ENCODE measurements at places on chromosomes 4 and X.

DNA sequence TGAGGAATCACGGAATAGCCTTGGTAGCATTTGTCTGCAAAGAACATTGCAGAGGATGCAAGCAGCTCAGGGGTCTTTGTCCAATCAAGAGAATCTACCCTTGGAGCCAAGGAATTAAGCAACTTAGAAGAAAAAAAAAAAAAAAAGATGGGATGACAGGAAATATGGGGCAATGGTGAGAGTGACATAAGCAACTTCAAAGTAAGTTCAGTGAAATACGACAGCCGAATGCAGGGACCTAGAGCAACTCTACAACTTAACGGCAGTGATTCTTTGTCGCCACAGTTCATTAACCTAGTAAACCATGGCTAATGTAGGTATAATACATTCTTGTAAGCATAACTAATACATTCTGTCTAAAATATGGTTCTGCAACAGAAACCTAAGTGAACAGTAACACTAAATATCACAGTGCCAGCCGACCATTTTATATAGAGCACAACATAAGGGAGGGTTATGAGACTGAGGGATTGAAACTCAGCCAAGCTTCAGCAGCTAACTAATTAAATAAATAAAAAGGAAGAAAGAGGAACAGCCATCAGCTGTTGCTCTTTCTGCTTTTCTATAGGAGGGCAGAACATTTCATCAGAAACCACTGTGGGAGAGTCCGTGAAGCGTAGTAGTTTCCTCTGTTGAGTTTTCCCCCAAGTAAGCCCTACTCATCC, 74.7 kb downstream of the PPARGC1A start:
- no peak for DNase-seq

DNA sequence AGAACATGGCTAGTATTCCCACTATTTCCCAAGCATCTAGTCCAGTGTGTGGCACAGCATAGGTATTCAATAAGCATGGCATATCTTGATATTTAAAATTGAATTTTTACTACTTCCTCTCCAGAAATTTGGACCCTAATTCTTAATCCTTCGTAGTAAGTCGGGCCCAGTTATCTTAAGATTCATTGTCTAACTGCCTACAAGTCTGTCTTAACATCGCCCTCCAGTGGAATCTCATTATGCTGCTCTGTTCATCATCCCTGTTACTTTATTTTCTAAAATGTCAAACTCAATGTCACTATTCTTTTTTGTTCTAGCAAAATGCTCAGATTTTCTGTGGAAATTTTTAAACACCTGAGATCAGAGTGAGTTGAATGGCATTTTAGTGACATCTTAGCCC, 606.2 kb downstream of the KLHL13 start:
- no peak for DNase-seq

DNA sequence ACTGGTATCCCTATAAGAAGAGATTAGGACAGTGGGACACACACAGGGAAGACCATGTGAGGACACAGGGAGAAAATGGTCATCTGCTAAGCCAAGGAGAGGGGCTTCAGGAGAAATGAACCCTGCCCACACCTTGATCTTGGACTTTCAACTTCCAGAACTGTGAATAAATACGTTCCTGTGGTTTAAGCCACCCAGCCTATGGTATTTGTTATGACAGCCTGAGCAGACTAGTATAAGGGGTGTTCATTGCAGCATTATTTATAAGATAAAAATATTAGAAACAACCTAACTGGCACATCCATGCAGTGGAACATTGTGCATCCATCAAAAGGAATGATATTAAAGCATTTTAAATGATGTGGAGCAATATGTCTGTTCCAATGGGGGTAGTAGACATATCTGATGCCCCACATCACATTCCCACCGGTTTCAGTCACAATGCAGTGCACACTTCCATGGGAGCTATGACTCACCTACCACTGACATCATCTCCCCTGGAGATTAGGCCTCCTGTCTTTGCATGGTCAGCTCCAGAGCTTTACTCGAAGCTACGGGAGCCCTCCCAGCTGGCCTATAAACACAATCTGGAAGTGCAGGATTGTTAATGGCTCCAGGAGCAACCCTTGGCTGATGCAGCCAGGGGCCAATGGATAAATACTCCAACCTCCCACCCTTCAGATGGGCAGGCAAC, 38.9 kb upstream of the MAMLD1 start:
- no peak for DNase-seq

DNA sequence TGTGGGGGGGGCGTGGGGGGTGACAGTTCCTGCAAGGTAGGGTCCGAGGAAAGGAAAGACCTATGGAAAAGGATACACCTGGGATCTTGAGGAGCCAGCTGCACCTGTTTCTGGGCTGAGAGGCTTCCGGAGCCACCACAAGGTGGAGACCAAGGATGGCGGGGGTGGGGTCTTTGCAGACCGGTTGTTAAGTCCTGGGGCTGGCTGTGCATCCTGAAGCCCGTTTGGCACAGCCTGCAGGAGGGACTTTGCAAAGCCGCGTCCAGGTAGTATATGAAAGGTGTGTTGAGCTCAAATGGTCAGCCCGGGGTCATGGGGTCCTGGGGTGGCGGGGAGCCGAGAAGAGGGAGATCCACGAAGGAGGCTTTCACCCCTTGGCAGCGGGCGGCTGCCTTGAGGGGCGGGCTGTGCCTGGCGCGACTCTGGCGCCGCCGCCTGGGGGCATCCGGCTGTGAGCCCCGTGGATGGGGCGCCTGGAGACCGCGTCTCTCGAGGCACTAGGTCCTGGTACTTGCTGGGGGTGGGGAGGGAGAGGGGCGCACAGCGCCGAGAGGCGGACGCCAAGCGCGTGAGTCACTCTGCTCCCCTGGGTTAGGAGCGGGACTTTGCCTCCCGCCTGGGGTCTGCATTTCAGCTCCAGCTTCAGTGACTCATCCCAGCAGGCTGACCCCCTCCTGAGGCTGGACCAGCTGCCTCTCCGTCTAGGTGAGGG, 58.2 kb upstream of the DYNLT3 start:
- peak; percentile 18 for DNase-seq

DNA sequence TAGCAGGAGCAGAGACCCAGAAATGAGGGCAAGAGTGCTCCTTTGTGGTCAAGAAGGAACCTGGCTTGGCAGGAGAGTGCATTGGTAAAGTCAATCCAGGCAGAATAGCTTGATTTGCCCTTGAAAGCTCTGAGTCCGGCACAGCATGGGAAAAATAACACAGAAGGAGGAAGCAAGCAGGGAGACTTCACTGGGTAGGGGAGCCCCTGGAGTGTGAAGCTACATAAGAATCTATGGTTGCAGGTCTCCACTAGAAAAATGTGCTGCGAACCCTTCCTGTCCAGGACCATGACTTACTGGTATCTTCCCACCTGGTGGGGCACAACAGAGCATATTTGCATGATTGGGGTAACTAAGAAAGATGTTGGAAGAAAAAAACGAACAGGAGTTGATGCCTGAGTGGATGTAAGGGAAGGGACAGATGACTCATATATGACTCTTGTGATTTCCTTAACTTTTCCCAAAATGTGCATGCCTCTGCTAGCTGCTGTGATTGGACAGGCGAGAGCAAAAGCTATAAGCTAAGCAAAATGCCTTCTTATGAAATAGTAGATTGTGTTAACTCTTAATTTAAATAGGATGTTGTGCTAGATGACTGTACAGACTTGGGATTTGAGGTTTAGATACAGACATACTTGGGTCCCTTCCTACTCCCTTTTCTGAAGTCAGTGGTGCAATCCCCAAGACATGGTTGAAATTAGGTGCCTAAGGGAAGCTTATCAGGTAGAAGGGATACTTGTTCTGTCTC, 3.3 kb downstream of the IL13RA1 start:
- no peak for DNase-seq

GRCh38 chr4:95627709-95628108, 78.9 kb upstream of the UNC5C start:
- DNase-seq = no peak

GRCh38 chrX:7570432-7571029, 272.4 kb upstream of the VCX start:
- DNase-seq = no peak

GRCh38 chrX:100615005-100615404, 21.6 kb downstream of the TSPAN6 start:
- no peak for DNase-seq

DNA sequence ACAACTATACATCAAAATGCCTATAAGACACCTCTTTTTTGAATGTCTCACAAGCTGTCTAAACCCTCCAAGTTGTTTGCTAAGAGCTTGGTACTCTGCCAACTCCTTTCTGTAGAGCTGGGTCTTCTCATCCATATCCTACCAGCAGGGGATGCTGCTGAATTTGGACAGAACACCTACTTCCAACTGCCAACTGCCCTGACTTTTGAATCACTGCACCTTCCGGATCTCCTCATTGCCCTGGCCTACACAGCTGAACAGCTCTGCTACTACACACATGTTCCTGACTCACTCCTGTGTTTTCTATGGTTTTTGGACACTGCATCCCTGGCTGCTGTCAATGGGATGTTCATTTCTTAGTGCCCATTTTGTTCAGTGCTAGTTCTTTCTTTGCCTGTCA, 18.7 kb downstream of the FAM184B start:
- peak; percentile 27 for DNase-seq

DNA sequence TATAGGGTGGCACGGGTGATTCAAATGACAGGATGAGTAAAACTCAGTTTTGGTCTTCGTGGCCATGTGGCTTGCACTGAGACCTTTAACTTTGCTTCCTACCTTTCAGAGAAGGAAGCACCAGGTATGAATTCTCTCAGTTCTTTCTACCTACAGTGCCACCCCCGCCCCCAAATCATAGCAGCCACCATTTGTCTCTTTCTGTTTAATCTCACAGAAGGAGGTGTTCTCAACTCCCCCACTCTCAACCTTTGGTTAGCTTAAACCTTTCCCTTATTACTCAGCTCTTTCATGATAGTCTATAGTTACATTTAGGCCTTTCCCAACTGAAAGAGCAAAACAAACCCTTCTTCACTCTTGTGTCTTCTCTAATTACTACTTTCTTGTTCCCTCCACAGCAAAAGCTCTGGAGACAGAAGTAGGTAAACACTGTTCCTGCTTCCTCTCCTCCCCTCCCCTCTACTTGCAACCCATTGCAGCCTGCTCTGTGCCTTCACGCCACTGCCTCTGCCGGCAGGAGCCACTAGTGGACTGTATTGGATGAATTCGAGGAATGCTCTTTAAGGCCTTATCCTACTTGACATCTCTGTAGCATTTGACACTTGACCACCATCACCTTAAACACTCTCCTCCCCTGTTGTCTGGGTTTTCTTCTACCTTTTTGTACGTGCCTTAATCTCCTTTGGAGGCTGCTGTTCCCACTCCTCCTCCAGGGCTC, 123.7 kb downstream of the AFF1 start:
- no peak for DNase-seq

DNA sequence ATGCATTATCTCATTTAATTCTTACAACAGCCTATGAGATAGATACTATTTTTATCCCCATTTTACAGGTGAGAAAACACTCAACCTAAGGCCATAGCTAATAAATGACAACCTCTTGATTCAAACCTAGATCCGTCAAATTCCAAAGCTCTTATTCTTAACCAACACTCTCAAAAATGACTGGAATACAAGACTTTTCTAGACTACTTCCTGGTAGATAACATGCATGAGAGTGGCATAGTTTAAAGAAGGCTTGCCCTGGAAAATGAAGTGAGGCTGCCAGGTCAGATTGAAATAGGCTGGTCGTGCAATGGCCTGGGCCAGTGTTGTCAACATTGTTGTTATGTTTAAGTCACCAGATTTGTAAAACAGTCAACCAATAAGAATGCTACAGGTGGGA, 86.6 kb downstream of the DNAAF6 start:
- DNase-seq = no peak

GRCh38 chrX:14832586-14832985, 40.3 kb downstream of the FANCB start:
- no peak for DNase-seq
